ENCODE measurements at places on chromosomes 7 and 10.

- no peak for DNase-seq
Measured at GRCh38 chr7:70017357-70017756, 419.1 kb downstream of the AUTS2 start.

DNA sequence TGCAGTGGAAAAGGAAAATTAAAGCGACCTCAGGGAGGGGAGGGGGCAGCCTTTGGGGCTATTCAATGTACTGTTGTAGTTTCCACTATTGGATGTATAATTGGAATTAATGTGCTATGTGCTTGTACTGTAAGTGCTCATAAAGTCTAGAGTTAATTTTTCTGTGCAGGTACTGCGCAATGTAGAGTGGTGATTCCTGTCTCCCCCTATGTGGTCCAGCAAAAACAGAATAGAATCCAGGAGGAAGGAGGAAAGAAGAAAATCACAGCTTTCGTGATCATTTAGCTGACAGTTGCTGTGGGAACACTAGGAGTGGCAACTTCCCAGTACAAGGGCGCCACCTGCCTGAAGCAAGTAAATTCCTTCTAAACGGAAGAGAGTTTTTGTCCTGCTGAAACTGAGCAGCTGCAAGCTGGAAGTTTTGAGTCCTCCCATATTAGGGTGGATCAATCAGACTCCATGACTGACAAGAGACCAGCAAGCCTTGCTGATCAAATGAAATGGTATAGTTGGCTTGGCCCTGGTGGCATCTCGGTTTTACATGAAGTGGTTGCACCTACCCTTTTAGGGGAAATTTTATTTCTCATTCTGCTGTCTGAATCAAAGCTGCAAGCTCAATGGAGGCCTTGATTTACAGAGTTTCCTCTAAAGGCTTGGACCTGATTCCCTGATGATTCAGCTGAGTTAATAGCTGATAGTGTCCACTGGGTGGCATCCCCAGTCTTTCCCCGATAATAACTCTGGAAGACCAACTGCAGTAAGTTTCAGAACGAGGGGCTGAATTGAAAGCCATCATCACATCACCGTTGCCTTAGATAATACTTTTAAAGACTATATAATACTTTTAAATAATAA, 299.8 kb downstream of the HGF start:
- peak; percentile 84 for DNase-seq

GRCh38 chr7:137084607-137085380, 216.3 kb downstream of the CHRM2 start:
- DNase-seq, result no peak

GRCh38 chr10:1110674-1111119, 54.5 kb downstream of the WDR37 start:
- no peak for DNase-seq

GRCh38 chr10:6065835-6066234, 3.7 kb upstream of the IL2RA start:
- no peak for DNase-seq

- DNase-seq, result no peak
Measured at GRCh38 chr10:98224509-98224908, 43.5 kb downstream of the LOXL4 start.

- DNase-seq, result peak; percentile 36
Measured at GRCh38 chr7:92904244-92905131, 68.1 kb upstream of the CDK6 start.

- no peak for DNase-seq
Measured at GRCh38 chr7:154967401-154967955, 35.4 kb downstream of the PAXIP1 start.

GRCh38 chr7:157703131-157703530, 366.3 kb downstream of the DNAJB6 start:
- DNase-seq, result no peak

DNA sequence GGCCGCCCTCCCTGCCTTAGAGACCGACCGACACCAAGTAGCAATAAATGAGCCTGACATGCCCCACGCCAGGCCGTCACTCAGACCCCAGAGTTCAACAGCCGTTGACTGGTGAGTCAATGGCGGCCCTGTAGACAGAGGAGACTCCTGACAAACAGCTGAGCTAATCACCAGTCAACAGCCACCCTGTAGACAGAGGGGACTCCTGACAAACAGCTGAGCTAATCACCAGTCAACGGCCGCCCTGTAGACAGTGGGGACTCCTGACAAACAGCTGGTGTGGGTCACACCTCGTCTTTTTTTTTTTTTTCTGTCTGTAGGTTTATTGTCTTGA, 16.9 kb upstream of the KNDC1 start:
- no peak for DNase-seq

DNA sequence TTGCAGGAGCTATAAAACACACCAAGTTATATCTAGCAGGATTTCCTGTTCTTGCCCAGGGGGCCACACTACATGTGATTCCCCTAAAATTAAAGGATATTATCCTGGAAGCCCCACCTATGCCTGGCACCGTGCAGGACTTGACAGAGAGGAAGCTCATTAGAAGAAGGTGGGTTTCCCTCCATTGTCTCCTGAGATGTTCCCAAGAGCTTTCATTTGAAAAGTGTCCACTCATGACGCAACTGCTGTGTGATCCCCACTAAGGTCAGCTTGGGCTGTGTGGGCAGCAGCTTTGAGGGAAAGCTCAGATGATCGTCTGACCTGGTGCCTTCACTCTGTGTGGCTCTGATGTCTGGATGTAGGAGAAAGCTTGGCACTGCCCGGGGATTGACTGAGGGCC, 53.5 kb downstream of the RAMP3 start:
- no peak for DNase-seq

- DNase-seq, result no peak
Measured at GRCh38 chr7:82624965-82625364, 181.4 kb upstream of the CACNA2D1 start.

DNA sequence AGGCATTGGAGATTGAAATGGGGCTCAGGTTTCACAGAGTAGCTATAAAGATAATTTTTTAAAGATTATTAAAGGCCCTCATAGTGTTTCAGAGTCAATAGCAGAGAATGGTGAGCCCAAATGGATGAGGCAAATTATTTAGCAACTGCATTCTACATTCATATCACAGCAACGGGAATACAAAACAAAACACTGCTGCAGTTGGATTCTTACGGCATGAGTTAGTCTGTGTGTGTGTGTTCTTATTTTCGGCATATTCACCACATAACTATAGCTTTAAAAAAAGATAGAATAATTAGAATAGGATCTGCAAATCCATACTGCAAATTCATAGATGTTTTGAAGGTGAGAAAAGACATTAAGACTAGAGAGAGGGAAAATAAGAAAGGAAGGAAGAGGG, 66.0 kb downstream of the SUGCT start:
- DNase-seq, result no peak

DNA sequence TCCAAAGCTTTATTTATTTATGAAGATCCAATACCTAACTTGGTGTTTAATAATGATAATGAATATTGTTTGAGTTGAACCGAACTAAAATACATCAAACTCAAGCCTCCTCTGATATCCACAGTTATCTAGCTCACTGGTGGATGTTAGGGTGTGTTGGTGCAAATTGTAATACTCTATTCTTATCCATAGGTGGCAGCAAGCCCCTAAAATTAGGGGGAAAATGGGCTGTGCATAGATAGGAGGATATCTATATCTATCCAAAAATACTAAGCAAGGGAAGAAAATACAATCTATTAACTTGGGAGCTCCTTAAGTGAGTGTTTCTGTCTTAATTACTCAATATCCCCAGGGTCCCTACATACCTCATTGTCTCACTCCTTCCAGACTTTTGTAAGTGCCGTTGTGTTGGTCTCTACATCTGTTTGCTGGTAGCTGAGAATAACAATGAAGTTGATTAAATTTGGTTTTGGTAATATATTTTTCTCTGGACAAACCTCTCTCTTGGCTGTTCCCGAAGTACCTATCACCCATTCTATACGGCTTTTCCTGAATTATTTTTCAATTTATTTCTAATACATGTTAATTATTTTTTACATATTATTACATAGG, 55.0 kb upstream of the VWDE start:
- peak; percentile 70 for DNase-seq

DNA sequence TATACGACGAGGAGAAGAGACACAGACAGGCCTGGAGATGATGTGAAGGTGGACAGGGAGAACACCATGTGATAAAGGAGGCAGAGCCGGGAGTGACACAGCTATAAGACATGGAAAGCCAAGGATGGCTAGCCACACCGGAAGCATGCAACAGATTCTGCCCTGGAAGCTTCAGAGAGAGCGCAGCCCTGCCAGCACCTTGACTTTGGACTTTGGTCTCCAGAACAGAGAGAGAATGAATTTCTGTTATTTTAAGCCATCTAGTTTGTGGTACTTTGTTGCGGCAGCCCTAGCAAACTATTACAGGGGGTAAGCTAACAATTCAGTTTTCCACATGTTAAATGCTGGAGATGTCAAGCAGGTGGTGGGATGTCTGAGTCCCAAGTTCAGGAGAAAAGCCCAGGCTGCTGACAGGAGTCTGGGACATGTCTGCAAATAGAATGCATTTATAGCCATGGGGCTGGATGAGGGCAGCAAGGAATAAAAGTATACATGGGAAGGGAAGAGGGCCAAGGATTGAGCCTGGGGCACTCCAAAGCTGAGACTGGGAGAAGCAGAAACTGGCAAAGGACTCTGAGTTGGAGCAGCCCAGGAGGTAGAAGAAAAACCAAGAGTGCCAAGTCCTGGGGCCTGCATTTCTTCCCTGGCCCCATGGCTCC, 65.1 kb downstream of the ATXN7L1 start:
- no peak for DNase-seq

- peak; percentile 82 for DNase-seq
Measured at GRCh38 chr7:102063690-102064180, 222.9 kb upstream of the SH2B2 start.

GRCh38 chr10:59108886-59109288, 67.6 kb upstream of the PHYHIPL start:
- no peak for DNase-seq

DNA sequence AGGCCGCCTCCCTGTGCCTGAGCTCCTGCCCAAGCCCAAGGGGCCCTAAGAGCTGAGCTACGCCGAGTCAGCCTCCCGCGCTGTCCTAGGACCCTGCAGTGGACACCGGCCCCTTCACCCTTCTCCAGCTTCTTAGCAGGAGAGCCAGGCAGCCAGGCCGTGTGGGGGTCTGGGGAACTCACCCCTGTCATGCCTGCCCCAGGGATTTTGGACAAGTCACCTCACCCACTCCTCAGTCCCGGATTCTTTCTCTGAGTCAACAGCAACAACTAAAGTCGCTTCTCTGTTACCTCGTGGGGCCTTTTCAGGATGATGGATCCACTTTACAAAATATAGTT, 79.3 kb downstream of the MKI67 start:
- DNase-seq, result no peak

- DNase-seq, result no peak
Measured at GRCh38 chr10:34801097-34801733, 13.9 kb downstream of the PARD3 start.

- no peak for DNase-seq
Measured at GRCh38 chr7:143979359-143979758, 20.8 kb upstream of the OR6B1 start.

DNA sequence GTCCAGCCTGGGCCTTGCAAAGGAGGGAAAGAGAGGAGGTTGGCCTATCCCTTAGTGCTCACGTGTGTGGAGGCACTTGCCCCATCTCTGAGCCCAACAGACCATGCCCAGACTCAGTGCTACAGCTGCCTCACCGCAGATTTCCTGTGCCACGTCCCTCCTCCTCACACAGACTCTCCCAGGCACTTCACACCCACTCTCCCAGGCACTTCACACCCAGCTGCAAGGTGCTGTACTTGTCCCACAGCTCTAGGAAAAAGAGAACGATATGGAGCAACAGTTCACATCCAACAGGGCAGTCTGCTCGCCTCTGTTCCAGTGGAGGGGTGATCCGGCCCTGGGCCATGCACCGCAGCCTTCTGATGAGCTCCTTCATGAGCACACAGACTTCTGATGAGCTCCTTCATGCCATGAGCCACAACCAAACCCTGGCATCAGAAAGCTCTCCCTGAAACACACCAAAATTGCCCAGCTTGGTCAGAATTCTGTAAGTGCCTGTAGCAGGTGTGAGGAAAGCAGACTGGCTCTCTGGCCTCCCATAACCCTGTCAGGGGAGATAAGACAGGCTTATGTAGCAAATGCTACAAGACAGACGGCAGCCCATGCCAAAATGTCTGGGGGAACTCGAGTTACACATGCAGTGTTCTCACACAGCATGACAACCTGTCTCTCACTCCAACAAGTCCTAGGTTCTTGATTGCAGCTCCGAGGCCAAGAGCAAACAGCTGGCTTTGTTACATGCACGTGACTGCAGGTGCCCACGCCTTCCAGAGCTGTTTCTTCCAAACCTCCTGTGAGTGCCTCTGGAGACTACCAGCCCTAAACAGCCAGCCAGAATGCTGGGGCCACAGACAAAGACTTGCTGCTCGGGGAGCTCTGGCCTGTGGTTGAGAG, 348.5 kb downstream of the GRID1 start:
- DNase-seq, result no peak

GRCh38 chr7:57375783-57376182, 74.2 kb upstream of the ZNF716 start:
- no peak for DNase-seq

GRCh38 chr7:109322833-109323232, 753.2 kb downstream of the DNAJB9 start:
- no peak for DNase-seq

GRCh38 chr10:22665329-22665728, 49.0 kb downstream of the PIP4K2A start:
- no peak for DNase-seq

DNA sequence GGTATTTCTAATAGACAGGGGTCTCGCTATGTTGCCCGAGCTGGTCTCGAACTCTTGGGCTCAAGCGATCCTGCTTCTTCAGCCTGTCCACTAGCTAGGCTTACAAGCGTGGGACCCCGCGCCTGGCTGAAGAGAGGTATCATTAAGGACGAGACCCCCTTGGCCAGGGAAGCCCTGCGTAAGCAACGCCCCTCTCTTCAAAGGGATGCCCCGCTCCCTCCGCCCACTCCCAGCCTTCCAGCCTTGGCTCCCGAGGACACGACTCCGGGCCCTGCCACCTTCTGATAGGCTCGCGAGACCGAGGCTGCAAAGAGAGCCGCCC, 220 bp upstream of the ZKSCAN5 start:
- peak; percentile 100 for DNase-seq

GRCh38 chr10:12636571-12636970, 287.2 kb downstream of the CAMK1D start:
- DNase-seq, result no peak

- no peak for DNase-seq
Measured at GRCh38 chr10:100567826-100568225, 32.1 kb downstream of the HIF1AN start.

DNA sequence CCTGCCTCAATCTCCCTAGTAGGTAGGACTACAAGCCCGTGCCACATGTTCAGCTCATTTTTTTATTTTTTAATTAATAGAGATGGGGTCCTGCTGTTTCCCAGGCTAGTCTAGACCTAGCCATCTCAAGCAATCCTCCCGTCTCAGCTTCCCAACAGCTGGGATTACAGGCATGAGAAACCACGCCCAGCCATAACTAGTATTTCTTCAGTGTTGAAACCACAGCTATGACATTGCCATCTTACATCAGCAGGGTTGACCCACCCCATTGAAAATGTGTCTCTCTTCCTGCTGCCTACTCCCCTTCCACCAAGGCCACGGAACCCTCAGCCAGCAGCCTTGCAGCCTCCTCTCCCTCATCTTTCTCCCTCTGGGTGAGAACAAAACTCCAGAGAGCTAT, 62.1 kb upstream of the ZNF746 start:
- no peak for DNase-seq

Measured in GM23338 (cell line).